Neuronal stem cell (in vitro differentiated cells): ENCODE measurements at places on chromosomes 7 and 10.

DNA sequence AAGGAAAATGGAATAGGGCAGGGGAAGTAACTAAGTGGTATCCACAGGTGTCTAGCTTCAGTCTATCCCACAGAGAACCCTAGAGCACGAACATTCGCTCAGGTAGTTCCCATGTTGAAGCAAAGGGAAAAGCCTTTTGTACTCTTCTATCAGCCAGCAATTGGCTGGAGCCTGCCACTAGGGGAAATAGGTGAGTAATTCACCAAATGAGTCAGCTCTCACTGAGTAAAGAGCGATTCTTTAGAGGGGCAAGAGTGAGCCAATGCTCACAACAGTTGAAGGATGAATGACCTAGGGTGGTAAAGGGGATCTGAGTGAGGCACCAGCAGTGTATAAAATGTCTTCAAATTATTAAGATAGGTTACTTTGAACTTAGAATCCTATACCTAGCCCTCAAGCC, 94.1 kb upstream of the ZNF800 start:
- DNase-seq: no peak

- no peak for DNase-seq
Observed at GRCh38 chr7:73427902-73428787, 5.4 kb upstream of the FZD9 start.

GRCh38 chr7:130490888-130491804, 739 bp upstream of the MEST start:
- peak; percentile 55 for DNase-seq

DNA sequence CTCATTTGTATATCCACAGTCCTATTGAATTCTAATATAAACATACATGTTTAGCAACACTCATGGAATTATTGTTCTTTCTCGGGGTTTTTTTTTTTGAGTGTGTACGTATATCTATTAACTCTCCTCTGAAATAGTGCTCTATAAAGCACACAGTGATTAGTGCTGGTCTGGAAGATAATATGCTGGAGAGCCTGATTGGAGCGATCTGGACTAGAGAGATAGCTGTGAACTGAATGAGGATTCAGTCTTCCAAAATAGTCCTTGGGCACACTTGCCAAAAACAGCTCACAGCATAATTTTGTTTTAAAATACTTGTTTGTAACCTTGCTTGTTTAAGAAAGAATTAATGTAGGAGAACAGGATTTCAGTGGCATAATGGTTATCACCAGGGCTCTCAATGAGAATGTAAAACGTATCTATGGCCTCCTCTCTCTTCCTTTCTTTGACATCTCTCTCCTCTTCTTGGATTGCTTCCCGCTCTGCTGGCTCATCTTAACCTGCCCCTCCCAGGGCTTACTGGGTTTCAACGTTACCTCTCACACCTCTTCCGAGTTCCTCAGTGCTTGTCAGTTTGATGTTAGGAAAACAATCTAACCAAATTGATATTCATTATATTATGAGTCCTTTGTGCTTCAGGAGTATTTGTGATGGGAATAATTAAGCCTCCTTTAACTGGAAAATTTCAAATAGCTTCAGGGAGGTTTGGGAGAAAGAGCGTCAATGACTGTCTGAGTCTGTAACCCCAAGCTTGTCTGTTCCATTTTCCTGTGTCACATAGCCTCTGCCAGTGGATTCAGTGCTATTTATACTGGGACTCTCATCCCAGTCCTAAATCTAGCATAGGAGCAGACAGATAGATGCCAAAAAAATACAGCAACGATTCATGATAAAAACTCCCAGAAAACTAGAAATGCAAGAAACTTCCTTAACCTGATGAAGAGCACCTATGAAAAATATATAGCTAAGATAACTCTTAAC, 16.2 kb upstream of the AGK start:
- DNase-seq: no peak

DNA sequence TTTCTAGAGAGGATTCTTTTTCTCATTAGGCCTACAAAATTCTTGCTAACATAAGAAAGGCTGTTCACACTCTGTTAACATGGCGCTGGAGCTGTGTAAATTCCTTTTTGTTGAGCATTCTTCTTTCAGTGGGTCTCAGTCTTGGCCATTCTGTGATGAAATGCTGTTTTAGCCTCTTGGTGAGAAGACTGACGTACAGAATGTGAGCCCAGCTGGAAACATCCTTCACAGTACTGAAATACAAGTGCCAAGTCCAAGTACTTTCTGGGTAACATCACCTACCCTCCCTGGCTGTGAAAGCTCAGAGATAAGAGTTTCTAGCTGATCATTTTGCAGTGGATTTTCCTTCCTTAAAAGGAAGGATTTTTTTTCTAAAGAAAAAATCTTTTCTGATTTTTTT, 231.8 kb downstream of the AHR start:
- no peak for DNase-seq

- DNase-seq: no peak
Observed at GRCh38 chr7:151432658-151433521, 7.1 kb downstream of the CRYGN start.

DNA sequence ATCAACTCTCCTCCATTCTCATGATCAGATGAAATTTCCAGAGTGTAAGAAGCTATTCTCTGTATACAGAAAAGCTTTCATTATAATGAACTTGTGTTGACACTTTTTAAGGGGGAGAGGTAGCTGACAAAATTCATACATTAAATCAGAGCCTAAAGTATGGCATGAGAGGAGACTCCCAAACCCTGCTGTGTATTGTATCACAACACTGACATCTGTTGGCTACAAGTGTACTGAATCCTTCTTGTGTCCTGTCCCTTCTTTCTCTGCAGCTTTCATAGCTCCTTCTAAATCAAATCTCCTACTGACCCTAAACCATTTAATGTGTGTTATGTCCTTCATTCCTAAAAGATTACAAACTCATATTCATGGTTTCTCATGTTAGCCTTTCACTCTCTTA, 70.9 kb downstream of the GCC1 start:
- DNase-seq: no peak

- no peak for DNase-seq
Observed at GRCh38 chr7:46007194-46007593, 86.1 kb upstream of the IGFBP3 start.

DNA sequence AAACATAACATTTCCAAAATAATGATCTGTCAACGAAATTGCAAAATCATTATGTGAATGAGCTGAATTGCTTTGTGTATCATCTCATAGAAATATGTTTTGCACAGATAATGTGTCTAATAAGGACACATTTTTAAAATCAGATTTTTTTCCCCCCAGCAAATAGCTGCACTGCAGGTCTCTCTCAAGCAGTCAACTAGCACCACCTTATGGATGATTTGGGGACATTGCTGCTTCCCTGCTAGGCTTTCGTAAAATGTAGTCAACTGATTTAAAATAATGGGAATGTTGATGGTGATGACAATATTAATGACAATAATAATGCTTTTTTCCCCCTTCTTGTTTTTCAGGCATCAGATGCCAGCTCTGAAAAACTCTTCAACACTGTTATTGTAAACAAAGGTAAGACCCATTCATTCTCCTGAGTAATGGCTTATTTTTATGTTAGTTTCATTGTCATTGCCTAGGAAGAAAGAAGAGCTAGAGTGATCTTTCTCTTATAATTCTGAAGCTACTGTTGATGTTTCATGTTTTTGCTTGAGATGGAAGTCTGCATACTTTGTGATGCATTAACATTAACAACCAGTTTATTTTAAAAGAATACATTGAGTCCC, 433.6 kb upstream of the GALNT17 start:
- DNase-seq: peak; percentile 37

DNA sequence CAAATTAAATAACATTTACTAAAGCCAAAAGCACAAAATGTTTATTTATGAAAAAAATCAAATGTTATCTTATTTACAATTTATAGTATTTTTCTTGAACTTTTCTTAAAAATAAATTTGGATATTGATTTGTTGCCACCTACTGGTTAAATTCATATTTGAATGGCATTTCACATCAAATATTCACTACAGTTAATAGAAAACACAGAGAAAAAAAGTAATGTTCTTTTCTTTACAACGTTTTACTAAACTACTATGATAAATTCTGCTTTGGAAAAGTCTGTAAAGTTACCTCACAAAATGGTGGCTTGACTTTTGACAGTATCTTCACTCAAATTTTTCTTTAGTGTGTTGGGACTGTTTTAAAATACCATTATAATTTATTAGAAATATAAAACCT, 52.7 kb downstream of the SRPK2 start:
- DNase-seq: no peak

DNA sequence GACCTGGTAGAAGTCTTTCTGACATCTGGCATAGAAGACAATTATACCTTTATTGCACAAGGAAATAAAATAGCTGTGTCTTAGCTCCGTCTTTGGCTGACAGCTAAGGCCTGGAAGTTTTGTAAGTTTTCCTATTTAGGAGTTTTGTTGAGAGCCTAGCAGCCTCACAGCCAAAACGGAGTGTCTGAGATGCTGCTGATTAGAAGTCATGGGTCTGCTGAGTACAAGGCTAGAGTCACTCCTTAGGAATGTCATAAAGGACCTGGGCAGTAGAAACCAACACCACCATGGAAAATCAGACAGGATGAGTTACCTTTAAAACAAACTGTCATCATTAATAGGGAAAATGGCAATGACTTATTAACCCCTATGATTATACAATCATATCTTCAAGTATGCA, 442.5 kb downstream of the KCNMA1 start:
- no peak for DNase-seq

GRCh38 chr7:113128031-113128430, 9.7 kb upstream of the SMIM30 start:
- DNase-seq: no peak

- no peak for DNase-seq
Observed at GRCh38 chr7:36765605-36766004, 41.3 kb upstream of the AOAH start.

- no peak for DNase-seq
Observed at GRCh38 chr10:95236068-95236903, 42.2 kb downstream of the ACSM6 start.

DNA sequence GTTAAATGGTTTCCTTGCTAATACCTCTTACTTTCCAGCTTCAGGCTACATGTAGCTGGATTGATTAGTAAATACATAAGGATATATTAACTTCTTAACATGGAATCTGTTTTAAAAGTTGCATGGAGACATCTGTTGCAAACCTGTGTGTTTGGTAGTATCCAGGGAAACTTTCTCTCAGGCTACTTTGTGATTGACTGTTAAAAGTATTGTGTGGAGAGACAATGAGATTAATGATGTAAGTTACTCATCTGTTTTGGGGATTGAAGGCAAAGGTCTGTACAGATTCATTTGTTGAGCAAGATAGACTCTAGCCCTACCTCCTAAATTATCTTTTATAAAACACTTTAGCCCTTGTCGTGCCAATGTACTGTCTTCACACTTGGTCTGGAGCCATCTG, 6.6 kb downstream of the CREB5 start:
- no peak for DNase-seq

DNA sequence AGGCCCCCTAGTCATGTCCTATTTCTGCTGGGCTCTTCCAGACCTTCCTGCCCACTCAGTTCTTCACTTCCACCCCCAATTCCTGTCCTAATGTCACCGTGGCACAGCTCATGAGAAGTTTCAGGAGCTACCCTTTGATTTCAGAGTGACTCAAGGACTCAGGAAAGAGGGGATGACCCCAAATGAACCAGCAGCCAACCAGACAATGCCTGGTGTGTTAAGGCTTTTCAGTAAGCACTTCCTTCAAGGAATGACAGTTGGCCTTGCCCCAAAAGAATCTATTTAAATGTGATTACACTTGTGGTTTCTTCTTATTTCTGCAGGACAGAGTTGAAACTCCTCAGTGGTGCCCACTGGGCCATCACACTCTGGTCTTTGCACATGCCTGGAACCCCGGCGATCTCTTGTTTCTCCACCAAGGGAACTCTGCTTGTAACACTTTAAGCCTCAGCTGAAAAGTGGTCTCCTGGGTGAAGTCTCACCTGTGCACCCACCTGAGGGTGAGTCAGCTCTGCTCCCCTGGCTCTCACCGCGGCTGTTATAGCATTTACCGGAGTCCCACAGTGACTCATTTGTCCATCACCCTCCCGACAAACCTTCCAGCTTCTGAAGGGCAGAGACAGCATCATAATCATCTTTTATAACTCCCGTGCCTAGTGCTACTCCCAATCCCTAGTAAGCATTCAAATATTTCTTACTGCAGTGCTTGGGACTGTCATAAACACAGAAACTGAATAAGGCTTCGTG, 123.0 kb upstream of the SVIL start:
- DNase-seq: no peak

GRCh38 chr7:134450294-134451000, 8.5 kb downstream of the AKR1B1 start:
- no peak for DNase-seq

DNA sequence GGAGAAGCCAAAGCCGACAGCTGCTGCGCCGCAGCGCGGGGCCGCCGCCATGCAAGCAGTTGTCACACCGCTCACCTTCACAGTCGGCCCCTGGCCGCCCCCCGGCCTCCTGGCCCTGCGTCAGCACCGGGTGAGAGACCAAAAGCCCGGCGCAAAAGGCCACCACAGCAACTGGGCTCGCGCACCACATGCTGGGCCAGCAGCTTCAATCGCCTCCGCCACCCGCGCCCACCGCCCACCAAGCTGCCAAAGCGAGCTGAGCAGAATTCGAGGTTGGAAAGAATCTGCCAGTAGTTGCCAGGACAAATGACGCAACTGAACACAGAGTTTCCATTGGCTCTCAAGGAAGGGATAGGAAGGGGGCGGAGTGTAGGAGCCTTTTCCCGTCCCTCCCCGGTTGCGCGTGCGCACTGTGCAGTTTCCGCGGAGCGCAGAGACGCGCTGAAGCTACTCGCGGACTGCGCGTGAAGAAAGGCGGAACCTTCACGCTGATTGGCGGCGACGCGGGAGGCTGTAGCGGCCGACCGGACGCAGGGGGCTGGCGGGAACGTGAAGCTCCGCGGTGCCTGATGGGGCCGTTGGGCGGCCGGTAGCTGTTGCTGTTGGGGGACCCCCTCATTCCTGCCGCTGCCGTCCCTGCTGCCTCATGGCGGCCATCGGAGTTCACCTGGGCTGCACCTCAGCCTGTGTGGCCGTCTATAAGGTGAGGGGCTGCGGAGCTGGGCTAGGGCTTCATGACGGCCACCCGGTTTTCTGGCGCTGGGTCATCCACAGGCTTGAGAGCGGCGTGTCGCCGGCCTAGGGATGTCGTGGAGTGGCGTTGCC, at the start of the genes CDNF, HSPA14 and MSANTD7:
Gene CDNF, minus strand, starts transcription at position 281 of the 825 bp plus-strand sequence. Its CDS starts 91 bp downstream, at position 190.
Gene HSPA14, plus strand, starts transcription at position 550 of the 825 bp plus-strand sequence. Its CDS starts 97 bp downstream, at position 647.
Gene MSANTD7, plus strand, starts transcription at position 550 of the 825 bp plus-strand sequence. CDS start 3,979 bp downstream, outside the sequence.
- peak; percentile 100 for DNase-seq

- DNase-seq: no peak
Observed at GRCh38 chr10:14686356-14686755, 88.3 kb downstream of the FAM107B start.

GRCh38 chr10:48948470-48949037, 8.9 kb upstream of the LRRC18 start:
- DNase-seq: no peak

- DNase-seq: no peak
Observed at GRCh38 chr10:114025611-114026130, 18.0 kb upstream of the ADRB1 start.

- DNase-seq: no peak
Observed at GRCh38 chr10:127322286-127322685, 125.9 kb upstream of the INSYN2A start.

GRCh38 chr10:114491933-114492332, 87.6 kb upstream of the AFAP1L2 start:
- DNase-seq: no peak

GRCh38 chr7:66239467-66239856, 34.3 kb downstream of the TPST1 start:
- no peak for DNase-seq

GRCh38 chr7:84548366-84549365, 354.1 kb upstream of the SEMA3A start:
- DNase-seq: peak; percentile 42

- DNase-seq: no peak
Observed at GRCh38 chr10:78576276-78576675, 492.5 kb upstream of the ZMIZ1 start.
